ENCODE measurements at places on chromosomes 4 and X.

- DNase-seq, result no peak
These were observed 99.2 kb upstream of the KCNIP4 start for GRCh38 chr4:22047793-22048192.

GRCh38 chr4:75564023-75564422 is 8.2 kb downstream of the ODAPH start:
- DNase-seq, result no peak

GRCh38 chr4:94068753-94069719 is 138.6 kb upstream of the SMARCAD1 start:
- no peak for DNase-seq

- DNase-seq, result peak; percentile 43
These were observed 137.6 kb downstream of the EGF start for GRCh38 chr4:110049951-110050925.

DNA sequence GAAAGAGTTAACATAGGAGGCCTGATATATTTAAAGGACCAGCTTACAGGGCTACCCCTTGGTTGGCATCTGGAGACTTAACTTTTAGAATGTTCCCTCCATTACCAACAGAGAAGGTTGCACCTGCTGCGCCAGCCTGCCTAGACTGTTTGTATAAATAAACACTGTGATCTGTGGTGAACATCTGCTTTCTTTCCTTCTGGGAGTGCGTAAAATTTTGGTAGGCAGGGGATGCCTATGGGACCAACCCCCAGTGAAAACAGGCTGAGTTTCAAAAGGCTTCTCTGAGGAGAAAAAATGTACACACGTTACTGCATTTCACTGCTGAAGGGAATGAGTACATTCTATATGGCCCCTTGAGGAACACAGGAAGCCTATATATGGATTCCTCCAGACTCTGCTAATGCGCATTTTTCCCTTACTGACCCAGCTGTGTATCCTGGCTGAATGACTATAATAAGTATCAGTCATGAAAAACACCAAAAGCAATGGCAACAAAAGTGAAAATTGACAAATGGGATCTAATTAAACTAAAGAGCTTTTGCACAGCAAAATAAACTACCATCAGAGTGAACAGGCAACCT is 13.8 kb downstream of the CENPC start:
- no peak for DNase-seq

GRCh38 chr4:72893354-72894066 is 176.0 kb downstream of the COX18 start:
- no peak for DNase-seq

DNA sequence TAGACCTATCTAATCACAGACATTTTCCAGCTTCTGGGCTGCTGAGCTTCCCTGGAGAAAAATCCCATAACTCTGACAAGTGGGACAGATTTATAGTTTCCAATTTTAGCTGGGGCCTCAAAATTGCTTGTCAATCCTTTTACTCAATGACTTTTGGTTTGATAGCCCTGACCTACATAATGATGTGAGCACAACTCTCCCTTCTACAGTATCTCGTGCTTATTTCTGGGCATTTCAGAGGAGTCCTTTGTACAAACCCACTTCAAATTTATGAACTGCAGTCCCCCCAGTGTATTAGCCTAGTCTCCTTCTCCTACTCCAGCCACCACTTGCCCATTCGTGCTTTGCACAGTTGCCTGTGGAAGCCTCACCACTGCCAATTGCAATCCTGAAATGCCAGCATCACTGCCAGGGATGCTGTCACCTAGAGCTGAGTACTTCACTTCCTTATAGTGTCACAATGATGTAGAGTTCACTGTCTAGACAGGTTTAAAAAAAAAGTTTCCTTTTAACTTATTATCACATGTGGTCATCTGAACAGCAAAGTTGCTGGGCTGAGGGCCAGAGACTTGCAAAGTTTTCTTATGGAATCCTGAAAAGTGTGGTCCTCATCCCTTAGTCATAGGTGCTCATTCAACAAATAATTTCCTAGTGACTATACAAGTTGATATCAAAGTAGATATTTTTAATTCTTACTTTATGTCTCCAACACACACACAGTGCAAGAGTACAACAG is 21.2 kb downstream of the TRAM1L1 start:
- DNase-seq, result no peak

- DNase-seq, result no peak
These were observed 104.5 kb downstream of the DRD5 start for GRCh38 chr4:9885958-9886357.

DNA sequence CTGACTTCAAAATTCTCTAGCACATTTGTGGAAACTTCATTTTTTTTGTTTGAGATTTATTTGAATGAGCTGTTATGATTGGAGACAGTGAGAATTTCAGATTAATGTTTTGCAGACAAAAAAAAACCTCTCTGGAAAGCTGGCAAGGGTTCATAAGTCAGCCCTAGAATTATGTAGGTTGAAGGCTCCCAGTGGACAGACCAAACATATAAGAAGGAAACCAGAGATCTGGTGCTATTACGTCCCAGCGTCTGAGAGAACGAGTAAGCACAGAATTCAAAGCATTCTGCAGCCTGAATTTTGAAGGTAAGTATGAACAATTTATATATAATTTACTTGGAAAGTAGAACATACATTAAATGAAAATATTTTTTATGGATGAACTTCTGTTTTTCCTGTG is at the start of gene AGTR2:
AGTR2 (plus strand) TSS at position 234 of the 400 bp plus-strand sequence. CDS start 1,537 bp downstream, outside the sequence.
- no peak for DNase-seq

GRCh38 chrX:50805276-50805675 is 8.7 kb downstream of the SHROOM4 start:
- DNase-seq, result no peak

DNA sequence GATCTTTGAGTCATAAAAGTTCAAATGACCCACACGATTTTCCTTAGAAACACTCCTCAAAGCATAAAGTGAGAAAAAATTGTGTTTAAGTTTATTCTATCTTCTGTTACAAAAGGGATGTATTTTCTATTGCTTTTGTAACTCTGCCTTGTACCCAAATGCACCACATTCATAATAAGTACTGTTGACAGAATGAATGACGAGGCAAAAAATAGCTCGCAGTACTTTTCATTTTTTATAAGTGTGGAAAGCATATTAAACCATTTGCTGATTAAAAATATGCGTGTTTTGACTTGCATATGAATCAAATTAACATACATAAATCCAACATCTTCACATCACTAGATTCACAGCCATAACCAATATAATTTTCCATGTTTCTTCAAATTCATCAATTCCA is 11.2 kb upstream of the TSPAN5 start:
- DNase-seq, result no peak

GRCh38 chrX:41198410-41198809 is 113.2 kb downstream of the USP9X start:
- DNase-seq, result no peak

DNA sequence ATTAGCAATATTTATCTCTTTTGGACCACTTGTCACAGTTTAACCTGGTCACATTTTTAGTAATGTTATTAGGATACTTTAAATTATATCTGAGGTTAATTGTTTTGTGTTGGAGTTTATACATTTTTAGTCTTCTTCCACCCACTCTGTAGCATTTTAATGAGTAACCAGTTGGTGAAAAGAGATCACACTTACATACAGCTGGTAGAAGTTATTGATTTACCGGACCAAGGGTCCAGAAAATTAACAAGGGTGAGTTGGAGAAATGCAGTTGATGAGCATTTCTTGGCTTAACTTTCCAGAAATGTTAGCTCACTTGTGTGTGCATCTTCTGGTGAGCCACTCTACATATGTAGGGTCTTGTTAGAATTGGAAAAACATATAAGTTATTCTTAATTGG is 219.6 kb downstream of the GRXCR1 start:
- no peak for DNase-seq

DNA sequence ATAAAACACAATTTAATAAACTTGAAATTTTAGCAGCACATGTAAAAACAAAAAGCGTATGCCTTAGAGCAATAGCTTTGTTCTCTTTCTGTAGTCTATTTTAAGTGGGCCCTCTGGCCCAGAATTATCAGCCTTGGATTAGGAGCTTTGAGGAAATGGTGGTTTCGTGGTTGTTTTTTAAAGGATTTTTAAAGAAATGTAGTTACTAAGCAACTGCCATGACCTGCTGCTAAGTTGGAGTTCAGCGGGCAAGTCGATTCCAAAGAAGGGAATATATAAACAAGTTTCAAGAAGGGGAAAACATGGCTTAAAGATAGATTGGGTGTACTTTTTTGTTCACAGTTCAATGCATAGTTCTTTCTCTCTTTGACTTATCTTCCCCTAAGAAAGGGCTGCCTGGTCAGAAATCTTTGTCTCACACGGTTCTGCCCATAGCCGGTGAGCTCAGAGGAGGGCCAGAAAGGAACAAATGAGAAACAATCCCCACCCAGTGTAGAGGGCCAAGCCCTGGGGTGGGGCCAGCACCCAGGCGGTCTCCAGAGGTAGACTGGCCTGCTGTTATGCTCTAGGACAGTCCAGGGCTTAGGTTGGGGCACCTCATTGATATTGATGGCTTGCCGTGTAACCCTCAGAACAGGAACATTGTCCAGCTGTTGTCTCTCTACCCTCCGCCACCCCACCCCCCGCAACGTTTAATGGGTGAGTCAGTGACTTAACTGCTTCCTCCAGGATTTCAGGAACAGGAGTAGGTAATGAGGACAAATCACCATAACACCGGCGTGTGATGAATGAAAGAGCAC is 32.5 kb downstream of the DLG3 start:
- peak; percentile 64 for DNase-seq

DNA sequence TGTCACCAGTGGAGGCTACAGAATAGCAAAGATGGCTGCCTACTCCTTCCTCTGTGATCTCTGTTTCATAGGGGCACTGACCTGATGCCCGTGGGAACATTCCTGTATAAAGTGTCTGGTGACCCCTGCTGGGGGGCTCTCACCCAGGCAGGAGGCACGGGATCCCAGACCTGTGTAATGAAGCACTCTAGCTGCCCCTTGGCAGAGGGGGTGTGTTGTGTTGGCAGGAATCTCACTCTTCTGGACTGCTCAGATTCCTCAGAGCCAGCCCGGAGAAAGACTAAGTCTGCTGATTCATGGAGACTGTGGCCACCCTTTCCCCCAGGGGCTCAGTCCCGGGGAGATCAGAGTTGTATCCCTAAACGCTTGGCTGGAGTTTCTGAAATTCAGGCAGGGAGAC is 648.3 kb downstream of the SPRY1 start:
- DNase-seq, result no peak

DNA sequence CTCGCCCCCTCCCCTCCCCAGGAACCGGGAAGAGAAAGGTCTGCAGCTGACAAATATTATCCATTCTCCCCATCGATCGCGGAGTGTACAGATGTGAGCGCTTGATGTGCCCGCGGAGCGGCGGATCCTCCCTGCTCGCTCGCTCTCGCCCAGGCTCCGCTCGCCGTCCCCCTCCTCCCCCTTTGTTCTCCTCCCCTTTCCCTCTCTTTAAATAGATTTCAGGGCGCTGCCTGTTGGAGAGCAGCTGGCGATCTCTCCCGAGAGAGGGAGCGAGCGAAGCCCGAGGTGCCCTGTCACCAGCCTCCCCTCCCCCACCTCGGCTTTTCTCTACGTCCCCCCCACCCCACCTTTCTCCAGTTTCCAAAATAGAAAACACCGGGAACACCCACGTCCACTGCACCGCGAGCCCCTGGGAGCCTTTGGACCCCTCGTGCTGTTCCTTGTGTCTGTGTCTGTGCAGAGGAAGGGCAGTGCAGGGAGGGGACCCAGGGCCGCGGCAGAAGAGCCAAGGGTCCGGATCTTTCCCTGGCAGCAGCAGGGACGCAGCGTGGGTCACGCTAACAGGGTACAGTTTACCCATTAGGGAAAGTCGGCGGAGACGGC is 56.6 kb upstream of the BCOR start:
- DNase-seq, result no peak

DNA sequence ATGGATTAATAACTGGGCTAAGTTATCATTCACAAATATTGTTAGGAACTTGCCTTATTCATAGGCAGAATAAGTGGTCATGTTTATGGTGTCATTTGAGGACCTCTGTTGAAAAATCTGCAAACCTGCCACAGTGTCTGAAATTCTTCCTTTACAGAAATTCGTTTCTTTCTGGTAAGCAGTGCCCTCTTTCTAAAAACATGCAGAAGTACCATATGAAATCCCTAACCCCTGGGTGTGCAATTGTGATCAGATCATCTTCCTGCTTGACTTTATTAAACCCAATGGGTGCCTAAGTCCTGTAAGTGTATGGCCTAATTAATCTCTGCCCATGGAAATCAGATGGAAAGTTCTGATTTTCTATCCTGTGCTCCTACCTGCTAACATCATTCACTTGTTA is 4.4 kb upstream of the HTATSF1 start:
- DNase-seq, result no peak

DNA sequence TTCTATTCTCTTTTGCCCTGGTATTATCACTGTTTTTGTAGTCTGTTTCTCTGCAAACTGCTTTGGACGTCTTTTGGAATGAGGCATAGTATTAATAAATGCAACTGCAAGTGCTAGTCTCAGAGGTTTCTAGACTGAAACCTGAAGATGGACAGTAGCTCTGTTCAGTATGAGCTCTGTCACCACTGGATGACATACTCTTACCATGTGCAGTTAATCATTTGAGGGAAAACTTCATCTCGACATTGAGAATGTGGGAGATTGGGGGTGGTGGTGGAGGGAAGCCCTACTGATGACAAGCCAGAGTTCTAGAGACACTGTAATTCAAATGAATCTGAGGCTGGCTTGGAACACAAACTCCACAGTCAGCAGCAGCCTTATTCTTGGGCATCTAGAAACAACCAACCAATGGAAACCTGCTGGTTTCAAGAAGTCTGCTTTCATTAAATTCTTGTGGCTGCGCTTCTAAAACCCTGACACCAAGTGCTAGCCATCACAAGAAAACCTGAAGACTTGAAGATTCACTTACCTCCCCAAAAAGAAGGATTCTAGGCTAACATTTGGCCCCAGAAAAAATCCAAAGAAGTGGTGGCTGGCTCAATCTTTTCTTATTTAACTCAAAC is 161.7 kb downstream of the RASL11B start:
- no peak for DNase-seq

- DNase-seq, result no peak
These were observed 303.8 kb upstream of the TENM3 start for GRCh38 chr4:181939199-181939945.

DNA sequence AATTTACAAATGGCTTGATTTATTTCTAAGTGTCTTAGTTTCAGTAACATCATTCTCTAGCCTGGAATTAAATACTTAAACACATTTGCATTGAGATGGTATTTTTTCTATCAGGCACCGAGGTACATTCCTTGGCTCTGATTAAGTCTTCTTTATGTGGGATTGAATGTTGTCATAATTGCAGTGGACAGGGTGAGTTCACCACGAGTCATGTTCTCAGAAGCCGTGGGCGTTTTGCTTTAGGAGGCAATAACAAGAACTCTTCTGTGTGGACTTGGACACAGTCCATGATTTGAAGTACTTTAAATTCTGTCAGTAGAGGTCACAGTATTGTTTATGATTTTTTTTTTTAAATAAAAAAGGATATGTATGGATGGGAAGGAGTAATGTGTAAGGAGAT is 57.1 kb upstream of the EFHC2 start:
- peak; percentile 31 for DNase-seq

DNA sequence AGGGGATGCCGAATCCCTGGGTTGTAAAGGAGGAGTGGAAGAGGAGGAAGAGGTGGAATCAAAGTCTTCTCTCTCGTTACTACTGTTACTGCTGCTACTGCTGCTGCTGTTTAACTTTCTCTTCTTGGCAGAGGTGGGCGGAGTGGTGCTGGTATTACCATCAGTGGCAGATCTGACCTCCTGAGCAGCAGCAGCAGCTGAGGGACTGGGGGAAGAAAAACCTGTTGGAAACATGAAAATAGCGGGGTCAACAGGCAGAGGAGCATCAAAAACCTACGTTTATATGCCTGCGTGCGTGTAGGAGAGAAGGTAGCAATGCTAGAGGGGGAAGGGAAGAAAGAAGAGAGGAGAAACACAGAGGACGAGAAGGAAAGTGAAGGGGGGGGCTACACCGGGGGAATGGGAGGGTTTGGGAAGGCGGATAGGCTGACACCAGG is 339 bp downstream of the CUL4B start:
- DNase-seq, result peak; percentile 16

- DNase-seq, result no peak
These were observed 306.2 kb upstream of the CASK start for GRCh38 chrX:42229533-42229932.

Data from LoVo (cell line).